ENCODE measurements at places on chromosomes 12 and 14. TPM values are rescaled to one million over a fixed set of nuclear protein-coding genes. Genes with fewer than 3 reads are reported as not detected.

Gene POTEM
- total RNA-seq = not detected

Gene GPN3
- 17.4 TPM for total RNA-seq

Gene SLC25A47
- total RNA-seq = not detected

Gene ABCC9
- total RNA-seq = 24.6 TPM

Gene TOMM20L
- total RNA-seq = not detected

Gene EML1
- 32.7 TPM for total RNA-seq

Gene CARMIL3
- 1.2 TPM for total RNA-seq

Gene CRACR2A
- total RNA-seq = 4.4 TPM

Gene SLCO1C1
- not detected for total RNA-seq

Gene LRFN5
- 197 TPM for total RNA-seq

Gene DAO
- total RNA-seq = not detected

Gene RND1
- total RNA-seq = 3.9 TPM

Gene NUP37
- total RNA-seq = 22.6 TPM

Gene SLC38A6
- total RNA-seq = 17.2 TPM

Gene REP15
- not detected for total RNA-seq

Gene CCDC184
- 1.2 TPM for total RNA-seq

Gene PRKAB1
- total RNA-seq = 68.3 TPM

Gene ERGIC2
- 52.8 TPM for total RNA-seq

Gene TAS2R30
- 15.7 TPM for total RNA-seq

Gene GNB3
- total RNA-seq = 5.2 TPM

Gene PPFIA2
- 5.2 TPM for total RNA-seq

Gene ACVRL1
- total RNA-seq = 115 TPM

Gene TSPAN19
- not detected for total RNA-seq

Gene GPR65
- total RNA-seq = 1.2 TPM

Gene C12orf75
- 131 TPM for total RNA-seq

Data from vagina (tissue), 2 donors.